Dermis blood vessel endothelial cell (primary cell): ENCODE measurements at places on chromosomes 3 and 15. TPM values are rescaled to one million over a fixed set of nuclear protein-coding genes. Genes with fewer than 3 reads are reported as not detected.

Gene RLBP1
- not detected in 2 replicates for total RNA-seq

Gene XCR1
- total RNA-seq, result not detected in 2 replicates

Gene BCHE
- total RNA-seq, result 11.6 and 20.4 TPM in 2 replicates

Gene ZDHHC23
- total RNA-seq, result 14.9 and 21.4 TPM in 2 replicates

Gene GPR62
- not detected in 2 replicates for total RNA-seq

Gene KLHDC8B
- total RNA-seq, result 76.8 and 90.4 TPM in 2 replicates

Gene P3H2
- 13.1 and 18.5 TPM in 2 replicates for total RNA-seq

Gene ATP2B2
- not detected in 2 replicates for total RNA-seq

Gene CCR9
- not detected in 2 replicates for total RNA-seq

Gene CHRFAM7A
- 0.51 and 1.5 TPM in 2 replicates for total RNA-seq

Gene MAN2C1
- 102 and 192 TPM in 2 replicates for total RNA-seq

Gene SLC6A1
- total RNA-seq, result under 0.01 TPM in 1 of 2 replicates, not detected in the other

Gene SNX22
- 0.23 and 0.34 TPM in 2 replicates for total RNA-seq

Gene MNS1
- under 0.01 and 0.74 TPM in 2 replicates for total RNA-seq

Gene DNAH12
- under 0.01 and 0.17 TPM in 2 replicates for total RNA-seq

Gene PAK6
- total RNA-seq, result not detected in 2 replicates

Gene SERINC4
- not detected in 2 replicates for total RNA-seq

Gene AADAC
- 0.19 TPM in 1 of 2 replicates, not detected in the other for total RNA-seq

Gene NAALADL2
- 0.56 and 1.4 TPM in 2 replicates for total RNA-seq

Gene SLC24A5
- total RNA-seq, result not detected in 2 replicates

Gene GPR15
- total RNA-seq, result not detected in 2 replicates

Gene PRICKLE2
- total RNA-seq, result 2.5 and 3.2 TPM in 2 replicates

Gene SHC4
- 0.17 and 0.23 TPM in 2 replicates for total RNA-seq

Gene MED12L
- under 0.01 and 0.05 TPM in 2 replicates for total RNA-seq

Gene KCNH8
- under 0.01 and 0.05 TPM in 2 replicates for total RNA-seq

Gene SLC25A38
- total RNA-seq, result 16.4 and 17.4 TPM in 2 replicates

Gene RHOV
- total RNA-seq, result 0.17 TPM in 1 of 2 replicates, not detected in the other

Gene CHRNA7
- 0.34 and 0.79 TPM in 2 replicates for total RNA-seq

Gene MAGEF1
- total RNA-seq, result 12.4 and 12.9 TPM in 2 replicates

Gene LRRC3B
- total RNA-seq, result not detected in 2 replicates

Gene UNC13C
- not detected in 2 replicates for total RNA-seq

Gene CD86
- total RNA-seq, result not detected in 2 replicates

Gene CLDN1
- total RNA-seq, result 0.68 and 0.79 TPM in 2 replicates

Gene PLS1
- 0.85 and 2.2 TPM in 2 replicates for total RNA-seq

Gene LRRN1
- not detected in 2 replicates for total RNA-seq

Gene RASSF1
- total RNA-seq, result 21.7 and 28.8 TPM in 2 replicates

Gene CHSY1
- total RNA-seq, result 47.7 and 49.0 TPM in 2 replicates

Gene OR5H2
- total RNA-seq, result not detected in 2 replicates

Gene IMPG2
- total RNA-seq, result 0.37 and 0.85 TPM in 2 replicates
